ENCODE measurements at places on chromosomes 4 and X.

DNA sequence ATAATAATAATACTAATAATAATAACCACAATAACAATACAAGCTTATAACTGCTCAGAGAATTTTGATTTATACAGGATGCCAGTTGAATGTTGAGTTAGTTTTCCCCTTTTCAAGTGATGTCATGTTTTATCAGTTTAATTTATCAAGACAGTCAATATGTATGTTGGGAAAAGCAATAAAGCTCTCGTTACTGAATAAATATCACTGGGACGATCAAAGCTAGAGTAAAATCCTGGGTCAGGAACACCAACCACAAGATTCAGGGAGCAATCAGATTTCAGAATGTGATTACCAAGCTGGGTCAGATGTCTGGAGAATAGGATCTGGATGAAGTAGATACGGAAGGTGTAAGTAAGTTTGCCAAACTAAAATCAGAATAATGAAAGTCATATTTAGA lies 179.6 kb downstream of the GRID2 start:
- no peak for DNase-seq

DNA sequence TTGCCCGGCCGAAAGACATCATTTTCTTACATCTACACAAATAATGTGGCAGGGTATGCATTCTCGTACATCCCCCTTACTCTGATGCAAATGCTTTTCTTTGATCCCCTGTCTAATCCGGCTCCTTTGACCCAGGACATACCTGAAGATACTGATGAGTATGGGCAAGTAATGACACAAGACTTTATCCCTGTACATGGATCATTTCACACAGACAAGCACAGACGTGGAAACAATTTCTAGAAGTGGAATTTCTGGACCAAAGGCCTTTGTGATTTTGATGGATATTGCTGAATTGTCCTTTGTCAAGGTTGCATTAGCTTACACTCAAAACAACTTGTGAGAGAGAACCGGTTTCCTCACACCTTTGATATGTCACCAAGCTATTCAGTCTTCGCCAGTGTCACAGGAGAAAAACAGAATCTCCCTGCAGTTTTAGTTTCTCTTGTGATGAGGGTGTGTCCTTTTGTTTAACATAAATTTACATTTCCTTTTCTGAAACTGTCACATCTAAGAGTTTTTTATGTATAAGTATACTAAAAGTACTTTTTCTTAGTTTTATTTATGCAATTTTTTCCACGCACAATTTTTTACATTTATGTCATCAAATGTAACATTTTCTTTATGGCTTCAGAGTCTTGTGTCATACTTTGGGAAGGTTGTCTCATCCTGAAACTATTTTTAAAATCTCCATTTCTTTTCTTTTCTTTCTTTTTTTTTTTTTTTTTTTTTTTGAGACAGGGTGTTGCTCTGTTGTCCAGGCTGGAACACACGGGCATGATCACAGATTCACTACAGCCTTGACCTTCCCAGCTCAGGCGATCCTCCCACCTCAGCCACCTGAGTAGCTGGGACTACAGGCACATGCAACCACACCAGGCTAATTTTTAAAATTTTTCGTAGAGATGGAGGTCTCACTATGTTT lies 25.2 kb downstream of the RWDD4 start:
- no peak for DNase-seq

- DNase-seq = peak; percentile 61
These were observed at the start of gene SLC6A8 for GRCh38 chrX:153687121-153688039. Gene SLC6A8 (plus strand): TSS chrX:153687926. CDS start chrX:153688575, 649 bp downstream.

DNA sequence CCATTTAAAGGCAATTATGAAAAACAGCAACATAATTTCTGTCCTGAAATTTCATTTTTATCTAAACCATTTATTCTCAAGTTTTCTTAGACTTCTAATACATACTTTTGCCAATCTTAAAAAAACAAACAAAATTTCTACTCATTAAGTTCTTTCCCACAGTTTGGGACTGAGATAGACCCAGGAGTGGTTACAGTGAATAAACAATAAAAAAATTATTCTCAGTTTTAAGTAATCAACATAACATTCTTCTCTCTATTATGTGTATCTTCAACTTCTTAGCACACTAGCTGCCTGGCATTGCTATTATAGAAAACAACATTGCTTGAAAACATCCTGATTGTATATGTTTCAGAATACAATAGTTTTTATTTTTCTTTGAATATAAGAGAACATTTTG lies 532.8 kb downstream of the IL15 start:
- no peak for DNase-seq

- no peak for DNase-seq
These were observed 282.0 kb downstream of the PPP3CA start for GRCh38 chr4:101065346-101065745.

GRCh38 chr4:183831026-183831446 lies 74.1 kb upstream of the STOX2 start:
- DNase-seq = no peak
